Fibroblast of villous mesenchyme (primary cell): ENCODE measurements at places on chromosomes 1 and 21. TPM values are rescaled to one million over a fixed set of nuclear protein-coding genes. Genes with fewer than 3 reads are reported as not detected.

The RPTN gene
- total RNA-seq = not detected in 2 replicates

The RIIAD1 gene
- total RNA-seq = 0.64 TPM in 1 of 2 replicates, not detected in the other

The ATP5IF1 gene
- total RNA-seq = 89.4 and 101 TPM in 2 replicates

The TEX38 gene
- total RNA-seq = under 0.01 TPM in 1 of 2 replicates, not detected in the other

The ZFP69B gene
- total RNA-seq = 3.9 and 5.8 TPM in 2 replicates

The ATF6 gene
- 22.9 and 32.8 TPM in 2 replicates for total RNA-seq

The LCE1E gene
- total RNA-seq = not detected in 2 replicates

The TMIGD3 gene
- under 0.01 and 0.43 TPM in 2 replicates for total RNA-seq

The LIN28A gene
- not detected in 2 replicates for total RNA-seq

The RIMS3 gene
- 0.32 and 0.86 TPM in 2 replicates for total RNA-seq

The HMGB4 gene
- not detected in 2 replicates for total RNA-seq

The GPR137B gene
- 11.6 and 13.0 TPM in 2 replicates for total RNA-seq
